ENCODE measurements at places on chromosomes 7 and 10.

- DNase-seq = no peak
Observed at GRCh38 chr10:61248013-61248412, 205.2 kb downstream of the TMEM26 start.

DNA sequence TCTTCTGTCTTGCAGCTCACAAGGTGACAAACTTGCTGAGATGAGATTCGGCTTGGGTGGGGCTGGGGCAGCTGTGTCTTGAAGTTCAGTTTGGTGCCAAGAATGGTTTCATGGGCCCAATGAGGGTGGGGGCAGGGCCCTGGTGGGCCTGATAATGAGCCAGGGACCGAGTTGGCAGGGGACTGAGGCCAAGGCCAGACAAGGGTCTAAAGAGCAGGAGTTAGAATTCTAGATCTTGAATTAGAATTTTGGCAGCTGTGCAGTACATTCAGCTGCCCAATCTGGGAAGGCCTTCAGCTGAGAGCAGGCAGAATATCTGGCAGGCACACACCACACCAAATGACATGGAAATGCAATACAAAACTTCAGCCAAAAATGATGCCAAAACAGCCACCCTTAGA is 1.5 kb upstream of the JAZF1 start:
- no peak for DNase-seq

DNA sequence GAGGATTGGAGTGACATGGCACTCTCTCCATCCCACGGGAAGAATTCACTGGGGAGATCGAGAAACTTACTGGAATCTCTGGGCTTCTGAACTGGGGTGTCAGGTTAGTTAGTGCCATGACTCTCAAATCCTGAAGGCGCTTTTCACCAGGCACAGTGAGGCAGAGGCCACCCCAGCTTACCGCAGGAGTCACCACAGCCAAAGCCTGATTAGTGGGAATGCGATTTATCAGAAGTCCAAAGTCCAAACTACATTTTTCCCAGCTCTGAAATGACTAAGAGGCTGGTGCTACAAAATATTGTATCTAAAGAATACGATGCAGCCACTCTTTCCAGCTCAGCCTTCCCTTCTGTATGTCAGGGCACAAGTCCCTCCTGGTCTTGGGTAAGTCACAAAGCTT is 334.8 kb upstream of the SHH start:
- no peak for DNase-seq

GRCh38 chr10:101708870-101709269 is 13.9 kb upstream of the FBXW4 start:
- DNase-seq = no peak

- DNase-seq = no peak
Observed at GRCh38 chr10:43912469-43912868, 263.8 kb upstream of the ZNF32 start.

DNA sequence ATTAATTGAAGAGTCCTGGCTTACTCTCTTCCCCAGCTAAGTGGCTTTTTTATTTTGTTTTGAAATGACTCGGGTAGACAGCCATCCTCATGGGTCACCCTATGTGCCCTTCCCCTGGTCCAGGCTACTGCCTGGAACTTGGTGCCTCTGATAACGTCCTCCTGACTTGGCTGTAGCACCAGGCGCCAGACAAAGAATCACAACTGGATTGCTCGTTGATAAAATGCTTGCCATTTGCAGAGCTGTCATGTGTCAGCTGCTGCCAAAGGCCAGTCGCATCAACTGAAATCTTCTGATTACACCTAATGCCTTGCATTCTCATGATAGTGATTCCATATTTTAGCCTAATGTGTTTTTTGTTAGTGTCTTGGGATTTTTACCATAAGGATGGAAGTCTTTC is 27.4 kb upstream of the ABLIM1 start:
- no peak for DNase-seq

DNA sequence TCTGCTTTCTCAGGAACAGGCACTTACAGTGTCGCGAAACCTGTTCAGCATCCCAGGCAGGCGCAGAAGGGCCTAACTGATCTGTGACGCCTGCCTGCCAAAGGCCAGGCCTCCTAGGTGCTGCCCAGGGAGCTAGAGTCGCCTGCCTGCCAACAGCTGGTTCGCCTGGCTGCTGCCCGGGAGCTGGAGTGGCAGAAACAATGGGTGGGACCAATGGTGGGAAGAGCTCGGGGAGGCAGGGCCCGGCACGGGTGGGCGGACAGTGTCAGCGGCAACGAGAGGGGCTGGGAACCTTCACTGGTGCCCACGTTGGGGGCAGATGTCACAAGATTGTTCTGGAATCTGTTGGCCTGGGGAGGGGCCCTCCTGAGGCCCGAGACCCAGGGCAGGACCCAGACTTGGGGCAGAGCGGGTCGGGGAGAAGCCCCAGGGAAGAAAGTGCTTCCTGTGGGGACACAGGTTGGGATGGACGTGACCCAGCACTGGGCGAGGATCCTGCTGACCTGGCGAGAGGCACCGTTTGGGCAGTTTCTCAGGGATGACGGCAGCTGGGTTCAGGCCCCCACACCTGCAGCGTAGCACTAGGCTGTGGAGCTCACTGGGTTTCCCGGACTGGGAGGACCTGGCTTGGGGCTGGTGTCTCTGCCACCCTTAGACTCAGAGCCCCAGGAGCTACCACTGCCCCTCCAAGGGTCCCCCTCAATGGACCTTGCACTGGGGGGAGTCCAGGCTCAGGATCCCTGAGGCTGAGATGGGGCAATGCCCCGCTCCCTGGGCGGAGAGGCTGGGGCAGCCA is 181.8 kb downstream of the ELFN1 start:
- no peak for DNase-seq

DNA sequence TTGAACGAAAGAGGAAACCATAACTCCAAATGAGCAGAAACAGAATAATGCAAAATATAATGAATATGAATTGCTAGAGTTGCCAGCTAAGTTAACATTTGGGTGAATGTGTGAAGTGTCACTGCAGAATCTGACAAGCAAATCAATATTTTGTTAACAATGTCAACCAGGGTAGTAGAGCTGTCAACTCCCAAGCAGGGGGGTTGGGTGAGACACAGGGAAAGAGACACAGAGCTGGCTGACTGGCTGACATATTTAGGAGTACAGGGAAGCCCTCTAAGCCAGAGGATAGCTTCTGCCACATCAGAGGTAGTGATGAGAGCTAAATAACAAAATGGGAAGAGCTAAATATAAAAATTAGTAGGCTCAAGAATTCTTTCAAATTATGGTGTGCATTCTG is 393.1 kb upstream of the KCND2 start:
- DNase-seq = no peak

DNA sequence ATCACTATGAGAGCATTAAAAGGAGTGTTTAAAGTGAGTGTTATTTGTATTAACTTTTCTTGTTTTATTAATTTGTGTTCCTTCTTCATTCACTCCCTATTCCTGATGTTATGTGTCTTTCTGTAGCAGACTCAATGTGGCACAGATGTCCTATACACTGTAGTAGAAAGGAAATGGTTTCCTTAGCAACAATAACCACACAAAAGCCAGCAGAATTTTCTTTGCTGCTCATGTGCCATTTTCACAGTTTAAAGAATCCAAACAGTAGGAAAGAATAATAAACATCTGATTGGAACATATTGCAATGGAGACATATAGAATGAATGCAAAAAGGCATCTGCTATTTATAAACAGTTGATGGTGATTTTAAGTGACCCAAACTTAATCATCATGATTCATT is 763.6 kb downstream of the PHTF2 start:
- no peak for DNase-seq

GRCh38 chr7:3067193-3067592 is 23.5 kb upstream of the CARD11 start:
- no peak for DNase-seq

DNA sequence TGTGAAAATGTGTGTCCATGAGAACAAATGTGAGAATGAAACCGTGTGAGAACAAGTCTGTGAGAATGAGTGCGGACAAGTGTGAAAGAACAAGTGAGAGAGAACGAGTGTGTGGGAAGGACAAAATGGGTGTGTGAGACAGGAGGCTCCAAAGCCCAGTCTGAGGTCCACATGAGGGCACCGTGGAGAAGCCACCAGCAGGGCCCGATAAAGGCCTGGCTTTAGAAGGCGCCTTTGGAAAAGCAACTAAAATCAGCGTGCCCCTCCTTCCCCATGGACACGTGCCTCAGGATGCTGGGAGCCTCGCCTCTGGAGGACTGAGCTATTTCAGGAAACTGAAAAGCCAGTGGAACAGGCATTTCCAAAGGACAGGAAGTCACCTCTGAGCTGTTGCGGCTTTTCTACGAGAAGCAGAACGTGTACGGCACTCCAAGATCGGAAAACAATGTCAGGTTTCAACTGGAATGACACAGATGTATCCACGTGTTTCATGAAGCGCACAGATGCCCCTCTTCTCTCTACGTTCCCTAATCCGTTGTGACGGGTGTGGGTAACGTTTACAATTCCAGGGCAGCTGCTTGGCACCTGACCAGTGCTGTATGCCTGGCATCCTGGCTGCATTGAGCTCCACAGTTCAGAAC is 46.4 kb downstream of the ESYT2 start:
- DNase-seq = no peak

DNA sequence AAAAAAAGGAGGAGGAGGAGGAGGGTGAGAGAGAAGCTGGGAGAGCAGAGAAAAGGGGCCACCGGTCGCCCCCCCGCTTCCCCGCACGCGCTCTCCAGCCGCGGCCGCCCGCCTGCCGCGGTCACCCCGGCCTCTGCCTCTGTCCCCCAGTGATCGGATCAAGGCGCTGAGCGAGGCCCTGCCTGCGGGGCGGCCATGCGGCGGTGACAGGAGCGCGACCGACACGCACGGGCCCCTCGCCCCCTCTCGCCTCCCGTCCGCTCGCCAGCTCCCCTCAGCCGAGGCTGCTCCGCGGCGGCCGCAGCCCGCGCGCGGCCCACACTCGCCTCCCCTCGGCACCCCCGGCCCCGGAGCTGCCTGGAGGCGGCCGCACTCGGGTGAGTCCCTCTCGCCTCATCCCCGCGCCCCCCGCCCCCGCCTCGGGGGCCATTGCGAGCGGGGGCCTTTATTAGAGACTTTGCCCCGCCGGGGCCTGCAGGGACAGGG is at the start of gene GTF2I:
GTF2I (plus strand) TSS at position 27 of the 486 bp plus-strand sequence. CDS start 31,411 bp downstream, outside the sequence.
- DNase-seq = no peak

DNA sequence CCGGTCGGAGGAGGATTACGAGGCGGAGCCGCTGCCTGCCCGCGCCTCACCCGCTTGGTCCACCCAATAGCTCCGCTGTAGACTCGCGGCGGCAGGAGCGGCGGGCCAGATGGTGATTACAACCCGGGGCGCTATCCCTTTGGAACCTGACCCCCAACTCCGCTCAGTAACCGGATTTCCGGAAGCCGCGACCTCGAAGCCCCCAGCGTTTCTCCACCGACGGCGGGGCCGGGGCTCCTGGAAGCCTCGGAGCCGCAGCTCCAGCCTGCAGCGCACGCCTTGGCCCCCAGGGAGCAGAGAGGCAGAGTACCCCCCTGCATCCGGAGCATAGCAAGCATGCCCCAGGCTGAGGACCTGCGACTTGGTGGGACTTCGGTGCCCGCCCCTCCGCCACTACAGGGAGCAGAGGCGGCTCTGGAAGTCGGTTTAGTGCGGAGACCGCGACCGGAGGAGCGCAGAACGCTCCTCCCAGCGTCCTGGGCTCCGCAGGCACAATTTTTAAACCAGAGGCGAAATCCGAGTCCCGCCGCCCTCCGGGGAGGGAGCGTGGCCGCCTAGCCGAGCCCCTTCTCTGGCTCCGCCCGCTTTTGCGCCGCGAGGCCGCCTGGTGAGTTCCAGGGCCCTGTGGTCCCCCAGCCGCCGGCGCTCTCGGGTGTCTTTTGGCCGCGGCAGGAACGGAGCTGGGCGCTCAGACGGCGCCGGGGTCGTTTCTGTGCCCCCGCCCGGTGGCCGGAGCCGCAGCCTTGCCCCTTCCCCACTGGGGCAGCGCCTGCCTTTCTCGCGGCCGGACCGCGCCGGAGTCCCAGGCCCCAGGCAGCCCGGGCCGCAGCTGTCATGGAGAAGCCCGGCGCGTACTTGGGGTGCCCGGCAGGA is 28.2 kb upstream of the BMS1 start:
- DNase-seq = no peak

- DNase-seq = no peak
Observed at GRCh38 chr10:62231371-62231770, 37.3 kb downstream of the RTKN2 start.

GRCh38 chr7:129990403-129991192 is 37.8 kb upstream of the UBE2H start:
- DNase-seq = no peak

GRCh38 chr7:150325110-150325611 is 1.8 kb upstream of the ACTR3C start:
- DNase-seq = no peak

DNA sequence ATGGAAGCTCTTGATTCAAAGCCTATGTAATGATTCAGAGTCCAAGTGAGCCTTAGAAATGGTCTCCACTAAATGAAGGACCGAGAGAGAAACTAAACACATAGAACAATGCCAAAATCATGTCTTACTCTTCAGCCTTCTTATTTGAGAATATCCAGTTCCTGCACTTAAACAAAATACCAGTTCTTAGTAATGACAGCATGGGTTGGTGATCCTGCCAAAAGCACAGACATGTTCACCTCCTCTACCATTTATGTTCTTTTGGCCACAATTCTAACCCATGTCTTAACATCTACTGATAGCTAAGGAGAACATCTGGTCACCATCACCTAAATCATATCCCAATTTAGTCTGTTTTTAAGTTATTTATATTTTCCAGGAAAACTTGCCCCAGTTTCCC is 239.6 kb upstream of the PTN start:
- DNase-seq = no peak

DNA sequence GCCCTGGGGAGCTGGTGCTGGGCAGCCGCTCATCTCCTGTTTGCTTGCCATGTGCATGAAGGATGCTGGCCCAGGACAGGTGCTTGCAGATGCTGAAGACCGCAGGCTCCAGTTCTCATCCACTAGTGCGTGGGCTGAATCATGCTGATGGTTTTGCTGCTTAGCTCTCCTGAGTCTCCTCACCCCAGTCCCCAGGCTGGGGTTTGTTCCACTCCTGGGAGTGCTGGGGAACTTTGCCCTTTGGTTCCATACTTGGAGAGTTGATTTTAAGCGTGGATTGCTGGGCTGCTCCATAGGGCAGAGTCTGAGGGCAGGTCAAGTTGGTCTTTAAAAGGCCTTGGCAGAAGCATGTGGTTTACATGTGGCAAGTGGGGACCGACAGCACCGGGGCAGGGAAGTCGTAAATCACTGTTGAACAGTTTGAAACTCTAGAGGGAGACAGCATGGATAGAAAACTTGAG is 9.1 kb downstream of the DYNC2I1 start:
- no peak for DNase-seq

GRCh38 chr10:118853916-118854315 is 99.1 kb upstream of the CACUL1 start:
- no peak for DNase-seq

GRCh38 chr7:79434867-79435266 is 18.6 kb downstream of the MAGI2 start:
- DNase-seq = no peak

- no peak for DNase-seq
Observed at GRCh38 chr10:17227367-17228090, 512 bp upstream of the VIM start.

- DNase-seq = no peak
Observed at GRCh38 chr10:120365872-120366271, 91.2 kb upstream of the PLPP4 start.

- no peak for DNase-seq
Observed at GRCh38 chr7:127794136-127794535, 142.1 kb downstream of the SND1 start.

Data from activated CD8-positive, alpha-beta memory T cell treated with anti-CD3 and anti-CD28 coated beads for 1 hour (primary cell).